ENCODE measurements at places on chromosomes 2 and 18.

GRCh38 chr2:119352357-119352756 is 14.3 kb downstream of the C2orf76 start:
- DNase-seq = no peak

- no peak for DNase-seq
Observed at GRCh38 chr2:220981926-220982325, 590.2 kb downstream of the EPHA4 start.

GRCh38 chr2:130834091-130834930 is 2.4 kb upstream of the ARHGEF4 start:
- DNase-seq = no peak

GRCh38 chr2:12685145-12685544 is 31.6 kb upstream of the TRIB2 start:
- no peak for DNase-seq

GRCh38 chr18:80201739-80202138 is 45.6 kb downstream of the PARD6G start:
- no peak for DNase-seq

- no peak for DNase-seq
Observed at GRCh38 chr18:79585395-79586370, 93.9 kb upstream of the CTDP1 start.

DNA sequence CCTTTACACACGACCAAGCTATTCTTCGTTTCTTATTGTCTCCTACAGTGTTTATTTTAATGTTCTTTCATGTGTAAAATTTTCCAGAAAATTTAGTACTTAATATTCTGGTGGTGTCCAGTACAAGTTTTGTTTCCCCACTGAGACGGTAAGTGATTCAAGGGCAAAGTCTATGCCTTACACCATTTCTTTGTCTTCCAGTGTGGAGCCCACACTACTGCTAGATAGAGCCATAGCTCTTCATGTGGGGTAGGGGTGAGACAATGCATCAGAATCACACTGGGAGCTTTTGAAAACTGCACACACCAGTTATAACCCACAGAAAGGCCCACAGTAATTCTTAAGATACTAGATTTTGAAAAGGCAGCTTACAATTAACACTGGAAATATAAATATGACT is 125.6 kb downstream of the TDRD15 start:
- no peak for DNase-seq

DNA sequence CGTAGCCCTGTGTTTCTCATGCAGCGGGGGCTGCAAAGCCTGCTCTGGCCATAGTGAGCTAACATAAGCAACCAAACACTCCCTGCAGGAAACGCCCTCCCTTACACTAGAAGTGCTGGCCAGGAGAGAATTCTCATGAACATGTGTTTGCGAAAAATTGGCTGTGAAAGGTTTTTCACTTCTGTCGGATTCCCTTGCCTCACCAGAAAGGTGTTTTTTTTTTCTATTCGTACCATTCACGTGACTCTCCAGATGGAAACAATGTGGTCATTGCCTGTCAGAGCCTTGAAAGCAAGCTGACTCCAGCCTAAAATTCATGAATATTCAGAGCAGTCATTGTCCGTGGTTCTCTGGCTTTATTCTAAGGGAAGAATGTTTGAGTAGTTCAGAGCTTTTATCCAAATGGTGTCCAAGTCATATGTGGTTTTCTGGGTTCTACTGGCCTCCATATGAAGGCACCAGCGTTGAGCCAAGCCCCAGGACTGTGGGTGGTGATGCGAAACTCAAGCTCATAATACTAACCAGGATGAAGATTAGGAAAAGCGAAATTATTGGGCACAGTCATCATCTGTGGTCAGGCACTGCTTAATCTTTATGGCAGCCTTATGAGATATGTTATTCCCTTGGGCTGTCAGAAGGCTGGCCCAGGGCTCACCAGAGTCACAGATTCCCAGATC is 236.4 kb downstream of the ALPK2 start:
- DNase-seq = no peak

DNA sequence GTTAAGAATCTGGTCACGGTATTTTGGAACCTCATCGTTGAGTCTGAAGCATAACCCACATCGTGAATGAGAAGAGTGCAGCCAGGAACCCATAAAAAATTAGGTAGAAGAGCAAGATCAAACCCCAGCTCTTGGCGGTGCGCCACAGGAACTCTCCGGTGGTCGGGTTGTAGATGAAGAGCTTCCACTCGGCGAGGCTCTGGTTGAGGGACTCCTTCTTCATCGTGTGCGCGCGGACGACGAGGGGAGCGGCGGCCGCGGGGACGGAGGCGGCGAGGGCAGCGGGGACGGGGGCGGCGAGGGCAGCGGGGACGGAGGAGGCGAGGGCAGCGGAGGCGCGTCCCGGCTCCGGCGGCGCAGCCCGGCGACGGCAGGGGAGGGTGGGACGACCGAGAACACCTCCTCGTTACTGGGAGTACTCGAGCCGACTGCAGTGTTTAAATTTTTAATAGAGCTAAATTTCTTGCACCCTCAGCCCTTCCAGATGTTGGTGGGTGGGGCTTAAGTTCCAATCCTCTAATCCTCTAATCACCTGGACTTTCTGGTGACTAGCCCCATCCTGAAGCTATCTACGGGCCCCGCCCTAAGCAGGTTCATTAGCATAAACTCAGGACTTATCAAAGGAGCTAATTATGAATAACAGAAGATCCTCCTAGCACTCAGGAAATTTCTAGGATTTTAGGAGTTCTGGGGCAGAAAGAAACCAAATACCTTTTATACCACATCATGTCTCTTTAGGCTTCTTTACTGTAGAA is 20.4 kb upstream of the PAPOLG start:
- DNase-seq = no peak

DNA sequence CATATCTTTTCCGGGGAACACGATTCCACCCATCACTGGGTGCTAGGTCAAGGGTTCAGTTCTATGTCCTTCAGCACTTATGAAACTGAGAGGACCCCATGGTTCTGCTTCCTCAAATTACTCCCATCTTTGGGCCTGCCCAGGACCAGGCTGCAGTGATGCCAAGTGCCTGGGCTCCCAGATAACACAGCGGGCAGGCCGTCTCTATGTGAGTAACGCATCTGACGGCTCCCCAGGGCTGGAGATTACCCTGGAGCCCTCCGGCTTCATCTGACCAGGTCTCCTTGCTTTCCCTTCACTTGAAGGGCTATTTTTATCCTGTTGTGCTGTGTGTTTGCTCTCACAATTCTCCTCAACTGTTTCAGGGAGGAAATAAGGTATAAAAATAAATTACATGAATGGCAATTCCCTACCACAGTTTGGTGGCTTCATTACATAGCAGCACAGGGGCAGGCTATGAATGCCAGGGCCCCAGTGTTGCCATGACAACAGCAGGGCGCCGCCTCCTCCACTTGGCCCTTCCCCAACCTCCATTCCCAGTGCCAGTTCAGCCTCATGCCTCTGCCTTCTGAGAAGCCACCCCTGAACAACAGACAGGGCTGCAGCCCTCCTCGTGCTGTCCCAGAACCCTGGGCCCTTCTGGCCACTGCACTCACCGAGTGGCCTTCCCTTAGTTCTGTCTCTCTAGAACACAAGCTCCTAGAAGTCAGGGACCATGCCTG is 25.4 kb upstream of the TMEM131 start:
- no peak for DNase-seq

DNA sequence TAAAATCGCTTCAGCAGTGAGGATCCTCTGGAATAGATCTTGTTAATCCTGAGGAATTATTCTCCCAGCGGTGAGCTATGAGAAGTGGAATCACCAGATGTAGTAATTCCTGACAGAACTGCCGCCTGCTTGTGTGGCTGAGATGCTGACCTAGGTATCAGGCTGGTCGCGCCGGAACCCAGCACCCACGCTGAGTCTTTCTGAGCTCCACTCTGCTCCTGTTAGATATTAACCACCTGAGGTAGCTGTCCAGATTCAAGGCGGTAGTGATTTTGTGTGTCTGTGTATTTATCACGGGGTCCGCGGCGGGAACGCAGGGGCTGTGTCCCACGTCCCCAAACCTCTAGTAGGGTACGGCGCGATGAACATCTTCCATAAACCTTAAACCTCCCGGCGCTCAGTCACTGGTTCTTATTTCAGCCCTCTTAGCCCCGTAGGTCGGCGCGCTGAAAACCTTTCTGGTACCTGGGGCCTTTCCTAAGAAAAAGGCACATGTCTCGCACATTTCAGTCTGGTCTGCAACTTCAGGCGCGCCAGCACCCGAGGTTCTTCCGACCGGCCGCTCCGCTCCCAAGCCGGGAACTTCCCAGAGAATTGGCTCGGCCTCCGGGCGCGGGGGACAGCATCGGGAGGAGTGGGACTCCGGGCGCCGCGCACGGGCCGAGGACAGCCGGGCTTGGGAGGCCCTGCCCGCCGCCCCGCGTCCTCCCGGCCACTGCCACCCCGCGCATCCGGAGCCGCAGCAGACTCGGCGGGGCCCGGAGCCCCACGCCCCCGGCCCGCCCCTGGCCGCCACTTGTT is 542 bp upstream of the CNNM3 start:
- DNase-seq = no peak

DNA sequence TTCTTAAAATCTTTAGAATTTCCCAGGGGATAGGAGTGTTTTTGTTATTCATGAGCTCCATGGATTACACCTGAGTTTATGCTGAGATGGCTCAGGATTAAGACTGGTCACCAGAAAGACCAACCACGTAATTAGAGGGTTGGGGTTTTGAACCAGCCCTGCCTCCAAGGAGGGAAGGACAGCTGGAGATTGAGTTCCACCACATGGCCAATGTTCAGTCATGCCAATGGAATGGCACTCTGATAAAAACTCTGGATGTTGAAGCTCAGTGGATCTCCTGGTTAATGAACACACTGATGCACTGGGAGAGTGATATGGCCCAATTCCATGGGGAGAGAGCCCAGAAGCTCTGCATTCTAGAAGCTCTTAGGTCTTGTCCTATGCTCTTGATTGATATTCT is 38.7 kb upstream of the PTPN4 start:
- no peak for DNase-seq

- no peak for DNase-seq
Observed at GRCh38 chr2:8198766-8199382, 483.0 kb upstream of the ID2 start.

GRCh38 chr2:16079637-16080036 is 139.3 kb downstream of the MYCN start:
- no peak for DNase-seq

GRCh38 chr18:73286584-73286983 is 418.8 kb upstream of the NETO1 start:
- no peak for DNase-seq

- DNase-seq = no peak
Observed at GRCh38 chr2:2931318-2932075, 446.1 kb downstream of the EIPR1 start.

DNA sequence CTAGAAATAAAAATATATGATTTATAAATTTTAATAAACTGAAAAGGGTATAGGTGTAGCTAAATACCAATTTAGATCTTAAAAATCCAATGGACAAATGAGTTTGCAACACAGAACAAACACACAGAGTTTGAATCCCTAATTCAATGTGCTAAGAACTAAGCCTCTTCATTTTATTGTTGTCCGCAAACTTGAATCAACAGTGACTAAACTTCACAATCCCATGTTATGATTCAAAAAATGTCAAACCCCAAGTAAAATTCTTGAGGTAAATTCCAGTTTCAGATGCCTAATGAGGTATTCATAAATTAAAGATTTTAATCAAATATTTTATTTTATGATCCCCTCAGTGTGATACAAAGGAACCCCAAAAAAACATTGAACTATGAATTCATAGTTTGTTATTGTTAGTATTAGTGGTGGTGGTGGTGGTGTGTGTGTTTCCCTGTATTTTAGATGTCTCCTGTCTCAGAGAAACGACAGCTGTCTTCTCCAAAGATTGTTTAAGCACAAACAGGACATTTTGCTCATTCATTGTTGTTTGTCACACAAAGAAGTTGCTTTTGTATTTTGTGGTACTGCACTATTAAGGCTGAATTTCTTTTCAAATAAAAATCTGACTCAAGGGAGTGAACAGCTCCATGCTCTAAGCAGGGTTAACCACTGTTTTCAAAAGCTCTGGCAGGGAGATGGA is 259.8 kb downstream of the OSR1 start:
- DNase-seq = no peak

DNA sequence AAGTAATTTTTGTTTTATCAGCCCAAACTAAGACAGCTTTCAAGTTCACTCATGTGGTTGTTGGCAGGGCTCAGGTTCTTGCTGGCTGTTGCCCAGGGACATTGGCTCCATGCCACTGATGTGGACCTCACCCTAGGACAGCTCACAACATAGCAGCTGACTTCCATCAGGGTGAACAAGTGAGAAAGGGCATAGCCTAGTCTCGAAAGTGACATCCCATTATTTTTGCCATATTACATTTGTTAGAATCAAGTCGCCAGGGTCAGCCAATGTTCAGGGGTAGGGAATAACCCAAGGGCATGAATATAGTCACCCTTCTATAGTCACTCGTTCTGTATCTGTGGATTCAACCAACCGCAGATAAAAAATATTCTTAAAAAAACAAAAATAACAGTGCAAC is 10.7 kb upstream of the CWC22 start:
- no peak for DNase-seq

GRCh38 chr2:98801921-98802321 is 71.0 kb upstream of the MGAT4A start:
- no peak for DNase-seq

DNA sequence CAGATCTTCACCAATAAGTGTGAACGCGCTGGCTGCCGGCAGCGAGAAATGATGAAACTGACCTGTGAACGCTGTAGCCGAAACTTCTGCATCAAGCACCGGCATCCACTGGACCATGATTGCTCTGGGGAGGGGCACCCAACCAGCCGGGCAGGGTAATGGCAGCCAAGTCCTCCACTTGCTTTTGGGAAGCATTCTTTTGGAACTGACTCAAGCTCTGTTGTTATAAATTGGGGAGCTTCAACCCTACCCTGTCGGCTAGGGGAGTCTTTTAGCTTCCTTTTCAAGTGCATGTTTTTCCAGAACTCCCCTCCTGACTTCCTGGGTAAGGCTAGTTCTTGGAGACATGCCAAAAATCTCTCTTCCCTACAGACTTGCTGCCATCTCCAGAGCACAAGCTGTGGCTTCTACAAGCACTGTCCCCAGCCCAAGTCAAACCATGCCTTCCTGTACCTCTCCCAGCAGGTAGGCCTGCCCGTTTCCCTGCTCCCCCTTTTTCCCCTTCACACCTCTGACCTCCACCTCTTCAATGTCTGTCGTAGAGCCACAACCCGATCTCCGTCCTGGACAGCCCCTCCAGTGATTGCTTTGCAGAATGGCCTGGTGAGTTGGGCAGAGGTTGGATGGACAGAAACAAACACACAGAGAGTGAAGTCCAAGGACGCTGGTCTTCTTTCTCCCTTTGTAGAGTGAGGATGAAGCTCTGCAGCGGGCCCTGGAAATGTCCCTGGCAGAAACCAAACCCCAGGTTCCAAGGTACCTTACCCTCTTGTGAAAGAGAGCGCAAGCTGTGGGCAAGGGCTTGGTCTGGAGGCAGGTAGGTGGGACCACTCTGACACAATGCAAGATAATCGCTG is 1.5 kb downstream of the ZFAND2B start:
- DNase-seq = no peak

GRCh38 chr2:28976584-28976983 is 4.5 kb upstream of the TOGARAM2 start:
- DNase-seq = no peak

- no peak for DNase-seq
Observed at GRCh38 chr2:39483534-39483933, 46.4 kb upstream of the MAP4K3 start.

- DNase-seq = peak; percentile 43
Observed at GRCh38 chr2:205766779-205767359, 84.6 kb downstream of the NRP2 start.

GRCh38 chr2:160201849-160202539 is 1.9 kb upstream of the ITGB6 start:
- DNase-seq = no peak

- DNase-seq = no peak
Observed at GRCh38 chr2:234444893-234445292, 52.0 kb downstream of the ARL4C start.

Data from stimulated activated CD4-positive, alpha-beta T cell treated with anti-CD3 and anti-CD28 coated beads, Interleukin-12 subunit alpha, Interleukin-12 subunit beta, amount 100 ng/mL, for 48 hours (primary cell).